Left lung (tissue), 14 donors: ENCODE measurements at places on chromosomes 1 and 21. TPM values are rescaled to one million over a fixed set of nuclear protein-coding genes. Genes with fewer than 3 reads are reported as not detected.

GRCh38 chr1:48596046-48596445 is 124.0 kb upstream of the SPATA6 start:
- no peak for DNase-seq
- H3K4me3 ChIP-seq = no peak overlapping the region
- H3K4me1 ChIP-seq = no peaks in the 10 kb centered on the region
- no peak overlapping the region for H3K27ac ChIP-seq

DNA sequence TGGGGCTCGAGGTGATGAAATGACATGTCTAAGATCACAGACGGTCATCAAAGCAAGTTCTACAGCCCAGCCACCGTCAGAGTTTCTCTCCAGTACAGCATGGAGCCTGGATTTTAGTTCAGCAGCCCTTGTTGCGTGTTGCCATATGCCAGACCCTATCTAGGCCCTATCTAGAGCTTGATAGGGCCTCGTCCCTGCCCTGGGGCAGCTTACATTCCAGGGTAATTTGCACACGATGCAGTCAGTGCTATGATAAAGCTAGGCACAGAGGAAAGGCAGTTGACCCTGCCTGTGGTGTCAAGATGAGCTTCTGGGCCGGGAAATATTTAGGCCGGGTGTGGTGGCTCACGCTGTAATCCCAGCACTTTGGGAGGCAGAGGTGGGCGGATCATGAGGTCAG is 18.9 kb downstream of the ETV3L start:
- DNase-seq = no peak
- H3K36me3 ChIP-seq = no peaks in the 10 kb centered on the region
- peaks cover 5% of the 10 kb centered on the region for H3K4me1 ChIP-seq
- no peak overlapping the region for H3K27ac ChIP-seq

GRCh38 chr1:170685166-170685565 is 21.2 kb downstream of the PRRX1 start:
- no peak overlapping the region for H3K27ac ChIP-seq
- no peaks in the 10 kb centered on the region for H3K4me1 ChIP-seq
- no peaks in the 10 kb centered on the region for H3K27me3 ChIP-seq
- DNase-seq = no peak
- H3K4me3 ChIP-seq = no peak overlapping the region
- no peaks in the 10 kb centered on the region for H3K36me3 ChIP-seq

DNA sequence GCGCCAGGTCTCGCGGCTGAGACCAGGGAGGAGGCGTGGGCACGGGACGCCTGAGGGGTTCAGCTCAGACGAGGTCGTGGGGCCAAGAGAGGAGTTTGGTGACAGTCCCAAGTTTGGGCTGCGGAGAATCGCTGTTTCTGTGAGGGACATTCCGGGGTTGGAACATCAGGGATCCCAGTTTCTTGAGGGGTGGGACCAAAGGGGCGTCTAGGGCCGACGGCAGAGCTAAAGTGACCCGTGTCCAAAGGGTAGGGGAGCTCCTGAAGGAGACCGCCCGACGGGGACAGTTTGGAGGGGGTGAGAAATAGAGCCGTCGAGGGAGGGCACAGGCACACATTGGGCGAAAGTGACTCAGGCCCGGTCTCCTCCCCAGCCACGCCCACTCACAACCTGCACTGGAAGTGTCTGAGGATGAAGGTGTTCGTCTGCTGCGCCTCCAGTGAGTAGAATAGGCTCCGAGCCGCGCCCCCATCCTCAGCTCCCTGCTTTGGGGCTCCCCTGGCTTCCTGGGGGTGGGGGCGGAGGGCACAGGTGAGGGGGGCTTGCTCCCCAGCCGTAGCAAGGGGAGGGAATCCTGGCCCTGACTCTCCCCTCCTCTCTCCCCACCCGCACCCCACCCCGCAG is 7.0 kb downstream of the EFNA3 start:
- H3K27ac ChIP-seq = peak overlapping the region; percentile 87
- peaks cover 40% of the 10 kb centered on the region for H3K27me3 ChIP-seq
- H3K4me1 ChIP-seq = peaks cover 49% of the 10 kb centered on the region

GRCh38 chr1:36322786-36323635 is 434 bp downstream of the EVA1B start:
- H3K27me3 ChIP-seq = no peaks in the 10 kb centered on the region
- H3K4me1 ChIP-seq = peaks cover 12% of the 10 kb centered on the region
- DNase-seq = peak; percentile 51

DNA sequence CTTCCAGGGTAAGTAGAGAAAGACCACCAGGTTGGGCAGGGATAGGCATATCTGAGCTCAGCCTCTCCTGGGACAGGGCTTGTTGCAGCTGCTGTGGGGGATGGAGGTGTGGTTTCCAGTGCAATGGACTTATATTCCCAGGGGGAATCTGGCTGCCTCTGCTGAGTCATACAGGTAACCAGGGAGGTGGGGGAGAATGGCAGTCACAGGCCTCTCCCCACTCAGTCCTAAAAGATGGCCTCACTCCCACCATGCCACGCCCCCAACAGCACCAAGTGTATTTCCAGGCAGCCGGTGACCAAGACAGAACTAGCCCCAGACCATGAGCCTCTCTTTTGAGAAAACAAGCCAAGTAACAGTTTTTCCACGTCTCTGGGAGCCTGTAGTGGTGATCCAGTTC is 1240.7 kb downstream of the BRINP3 start:
- no peaks in the 10 kb centered on the region for H3K36me3 ChIP-seq
- DNase-seq = no peak
- H3K27ac ChIP-seq = no peak overlapping the region
- no peaks in the 10 kb centered on the region for H3K4me1 ChIP-seq
- H3K27me3 ChIP-seq = no peaks in the 10 kb centered on the region
- H3K4me3 ChIP-seq = no peak overlapping the region

DNA sequence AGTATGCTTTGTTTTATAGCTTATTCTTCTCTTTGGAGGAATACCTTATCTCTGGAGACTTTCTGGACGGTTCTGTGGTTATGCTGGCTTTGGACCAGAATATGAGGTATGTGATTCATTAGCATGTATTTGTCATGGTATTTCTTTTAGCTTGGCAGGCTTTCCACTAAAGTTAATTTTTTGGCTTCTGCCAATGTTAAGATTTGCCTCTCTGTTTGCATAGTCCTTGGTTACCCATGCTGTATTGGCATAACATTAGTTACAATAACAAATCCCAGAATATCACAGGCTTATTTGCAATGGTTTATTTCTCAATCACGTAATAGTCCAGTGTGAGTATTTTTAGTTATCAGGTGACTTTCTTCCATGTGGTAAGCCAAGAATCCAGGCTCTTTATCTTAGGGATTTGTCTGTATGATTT is 9.7 kb downstream of the ZMPSTE24 start:
- peaks cover 79% of the 10 kb centered on the region for H3K36me3 ChIP-seq
- H3K27ac ChIP-seq = peak overlapping the region; percentile 24
- no peak for DNase-seq
- H3K27me3 ChIP-seq = no peaks in the 10 kb centered on the region
- peaks cover 6% of the 10 kb centered on the region for H3K4me1 ChIP-seq
- H3K4me3 ChIP-seq = no peak overlapping the region

- H3K27me3 ChIP-seq = no peaks in the 10 kb centered on the region
- no peak overlapping the region for H3K4me3 ChIP-seq
- H3K27ac ChIP-seq = no peak overlapping the region
- no peak for DNase-seq
Observed at GRCh38 chr1:77016386-77016985, 149.2 kb downstream of the ST6GALNAC5 start.

Gene CYP2J2
- total RNA-seq = 3.4 TPM

Gene REN
- 2.4 TPM for total RNA-seq

Gene SH2D1B
- 0.68 TPM for total RNA-seq

Gene S100A1
- 2.3 TPM for total RNA-seq

Gene FBLIM1
- total RNA-seq = 57.1 TPM

Gene RHCE
- 0.64 TPM for total RNA-seq

Gene KANK4
- total RNA-seq = 2.6 TPM

Gene NUP210L
- 0.16 TPM for total RNA-seq

Gene HES4
- total RNA-seq = 37.5 TPM
